A549 treated with dexamethasone at 1 μM for 4 hours (cell line): ENCODE measurements at places on chromosomes 5 and 9. TPM values are rescaled to one million over a fixed set of nuclear protein-coding genes. Genes with fewer than 3 reads are reported as not detected.

Gene CAMK2A
- total RNA-seq, result 0.54 to 0.85 TPM (median 0.77 TPM) in 5 replicates

Gene PRDM9
- total RNA-seq, result not detected in 5 replicates

Gene SPACA9
- total RNA-seq, result 4.2 to 6.0 TPM (median 4.8 TPM) in 5 replicates

Gene GADD45G
- 0.36 to 0.52 TPM (median 0.45 TPM) in 5 replicates for total RNA-seq
